ENCODE measurements at places on chromosomes 7 and 10. TPM values are rescaled to one million over a fixed set of nuclear protein-coding genes. Genes with fewer than 3 reads are reported as not detected.

The CFAP58 gene
- not detected for total RNA-seq

The PDAP1 gene
- total RNA-seq = 181 TPM

The GIMAP7 gene
- not detected for total RNA-seq

The MYL10 gene
- not detected for total RNA-seq

The CCL26 gene
- not detected for total RNA-seq

The BCAP29 gene
- 85.9 TPM for total RNA-seq

The SORCS3 gene
- total RNA-seq = not detected

The FAM237B gene
- total RNA-seq = not detected

The MYO3A gene
- not detected for total RNA-seq

The NUP42 gene
- 35.8 TPM for total RNA-seq

The TMEM140 gene
- total RNA-seq = 6.9 TPM

The NACAD gene
- total RNA-seq = 3.5 TPM

The ACHE gene
- not detected for total RNA-seq

The ADRB1 gene
- not detected for total RNA-seq

The MMRN2 gene
- total RNA-seq = 9.8 TPM

The SFTPD gene
- total RNA-seq = not detected

The NAT16 gene
- total RNA-seq = not detected

The CPA2 gene
- not detected for total RNA-seq

The MOGAT3 gene
- total RNA-seq = not detected

The UCN3 gene
- total RNA-seq = not detected

The EPO gene
- total RNA-seq = not detected

The TFEC gene
- total RNA-seq = not detected

The VPS41 gene
- total RNA-seq = 22.5 TPM

The SMKR1 gene
- total RNA-seq = not detected

The OR9A2 gene
- not detected for total RNA-seq

The ASZ1 gene
- not detected for total RNA-seq

The MAT1A gene
- not detected for total RNA-seq

The MKX gene
- total RNA-seq = 7.5 TPM

The ANKRD61 gene
- total RNA-seq = not detected

The TBXAS1 gene
- total RNA-seq = 11.5 TPM

The GHRHR gene
- total RNA-seq = not detected

The ARHGAP22 gene
- 27.6 TPM for total RNA-seq

The ADAM22 gene
- total RNA-seq = 0.18 TPM

The ARHGEF5 gene
- 4.6 TPM for total RNA-seq

The CCDC3 gene
- not detected for total RNA-seq

The ANXA8 gene
- 1.8 TPM for total RNA-seq

The BET1 gene
- total RNA-seq = 37.9 TPM

The C10orf105 gene
- not detected for total RNA-seq

The ZNF775 gene
- 5.7 TPM for total RNA-seq

The GIMAP4 gene
- not detected for total RNA-seq

Data from myometrial cell (primary cell).